ENCODE measurements at places on chromosomes 7 and 10. TPM values are rescaled to one million over a fixed set of nuclear protein-coding genes. Genes with fewer than 3 reads are reported as not detected.

The THSD7A gene
- 7.0 TPM for total RNA-seq

The EMX2 gene
- total RNA-seq, result not detected

The ASZ1 gene
- not detected for total RNA-seq

The ZNF853 gene
- 3.6 TPM for total RNA-seq

The STEAP4 gene
- 14.8 TPM for total RNA-seq

The GNAT3 gene
- not detected for total RNA-seq

The MALRD1 gene
- total RNA-seq, result 0.26 TPM

The FKBP6 gene
- total RNA-seq, result not detected

The VAX1 gene
- total RNA-seq, result not detected

The COL13A1 gene
- total RNA-seq, result not detected

The NXPH1 gene
- total RNA-seq, result not detected

The CLIP2 gene
- total RNA-seq, result 31.6 TPM

The BTBD16 gene
- not detected for total RNA-seq

DNA sequence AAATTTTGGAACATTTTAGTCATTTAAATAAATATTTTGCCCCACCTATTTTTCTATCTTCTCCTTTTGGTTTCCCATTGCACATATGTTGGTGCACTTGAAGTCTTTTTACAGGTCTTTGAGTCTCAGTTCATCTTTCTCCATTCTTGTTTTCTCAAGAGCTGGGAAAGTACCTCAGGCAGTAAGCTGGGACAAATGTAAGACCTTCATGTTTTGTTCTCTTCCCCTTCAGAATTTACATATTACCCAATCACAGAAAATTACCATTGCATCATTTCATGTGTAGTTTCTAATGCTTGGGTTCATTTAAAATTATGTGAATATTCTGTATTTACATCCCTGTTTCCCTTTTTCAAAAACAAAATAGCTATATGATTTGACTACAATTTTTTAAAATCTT is 1150.0 kb upstream of the POT1 start:
- DNase-seq, result no peak

GRCh38 chr10:25063157-25063556 is 46.7 kb downstream of the THNSL1 start:
- DNase-seq, result no peak

GRCh38 chr10:99880080-99880835 is 97.8 kb downstream of the ABCC2 start:
- peak; percentile 8 for DNase-seq

DNA sequence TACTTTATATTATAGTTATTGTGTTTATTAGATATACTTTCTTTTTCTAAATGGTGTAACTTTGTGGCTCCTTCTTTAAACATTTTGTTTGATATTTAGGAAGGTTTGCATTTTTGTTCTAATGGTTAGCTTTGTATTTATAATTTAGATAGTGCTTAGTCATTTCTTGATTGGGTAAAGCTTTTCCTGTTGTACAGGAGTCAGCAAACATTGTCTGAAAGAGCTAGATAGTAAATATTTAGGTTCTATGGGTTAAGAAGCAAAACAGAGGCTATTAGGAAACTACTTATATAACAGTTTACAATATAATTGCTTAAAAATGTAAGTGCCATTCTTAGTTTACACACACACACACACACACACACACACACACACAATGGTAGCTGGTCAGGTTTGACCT is 70.6 kb upstream of the CCDC6 start:
- DNase-seq, result no peak

- no peak for DNase-seq
Observed at GRCh38 chr10:6716516-6716915, 136.4 kb upstream of the PRKCQ start.

- DNase-seq, result no peak
Observed at GRCh38 chr10:88944813-88945212, 7.8 kb downstream of the ACTA2 start.

GRCh38 chr7:115124409-115124939 is 202.6 kb downstream of the MDFIC start:
- peak; percentile 13 for DNase-seq

- no peak for DNase-seq
Observed at GRCh38 chr7:82172017-82172416, 271.6 kb downstream of the CACNA2D1 start.

- peak; percentile 64 for DNase-seq
Observed at GRCh38 chr10:75407713-75408508, 6.3 kb upstream of the ZNF503 start.

DNA sequence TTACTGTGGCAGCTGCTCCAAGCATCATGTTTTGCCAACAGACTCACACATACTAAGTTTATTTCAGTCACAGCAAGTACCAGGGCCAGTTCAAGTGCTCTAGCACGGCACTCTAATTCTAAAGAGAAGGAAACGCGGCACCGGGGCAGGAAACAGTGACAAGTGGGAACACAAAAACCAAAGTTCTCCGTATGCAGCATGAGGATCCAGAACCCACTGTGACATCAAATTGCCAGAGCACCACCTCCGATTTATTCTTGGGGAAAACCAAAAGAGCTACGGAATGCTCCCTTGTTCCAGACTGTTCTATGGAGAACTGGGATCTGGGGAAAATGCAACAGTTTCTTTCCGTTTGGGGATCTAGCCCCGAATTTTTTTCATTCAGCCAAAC is 448 bp upstream of the PTER start:
- DNase-seq, result no peak

GRCh38 chr7:19296617-19297016 is 151.4 kb upstream of the FERD3L start:
- no peak for DNase-seq

GRCh38 chr10:25954851-25955250 is 20.8 kb downstream of the MYO3A start:
- no peak for DNase-seq

GRCh38 chr10:95250856-95251255 is 39.9 kb downstream of the PDLIM1 start:
- no peak for DNase-seq

GRCh38 chr7:69670701-69671100 is 72.4 kb downstream of the AUTS2 start:
- no peak for DNase-seq

GRCh38 chr10:70901276-70901878 is 13.0 kb upstream of the PCBD1 start:
- DNase-seq, result peak; percentile 10

DNA sequence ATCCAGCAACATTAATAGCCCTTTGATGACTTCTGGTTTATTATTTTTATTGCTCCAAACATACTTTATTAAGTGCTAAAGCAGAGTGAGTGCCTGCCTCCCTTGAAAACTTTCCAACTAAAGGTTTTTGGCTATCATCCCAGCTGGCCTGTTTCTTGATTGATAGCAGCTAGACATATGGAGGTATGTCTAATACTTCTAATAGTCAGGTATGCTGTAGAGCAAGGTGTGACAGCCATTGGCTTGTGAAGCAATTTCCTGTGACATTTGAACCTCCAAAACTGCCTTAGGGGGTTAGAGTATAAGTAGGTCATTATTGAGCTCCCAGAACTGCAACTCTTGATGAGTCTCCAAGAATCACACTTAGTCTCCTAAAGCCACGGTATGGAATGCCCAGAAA is 55.8 kb downstream of the LOXL4 start:
- DNase-seq, result no peak

GRCh38 chr10:48309711-48310226 is 3.3 kb downstream of the MAPK8 start:
- DNase-seq, result no peak

DNA sequence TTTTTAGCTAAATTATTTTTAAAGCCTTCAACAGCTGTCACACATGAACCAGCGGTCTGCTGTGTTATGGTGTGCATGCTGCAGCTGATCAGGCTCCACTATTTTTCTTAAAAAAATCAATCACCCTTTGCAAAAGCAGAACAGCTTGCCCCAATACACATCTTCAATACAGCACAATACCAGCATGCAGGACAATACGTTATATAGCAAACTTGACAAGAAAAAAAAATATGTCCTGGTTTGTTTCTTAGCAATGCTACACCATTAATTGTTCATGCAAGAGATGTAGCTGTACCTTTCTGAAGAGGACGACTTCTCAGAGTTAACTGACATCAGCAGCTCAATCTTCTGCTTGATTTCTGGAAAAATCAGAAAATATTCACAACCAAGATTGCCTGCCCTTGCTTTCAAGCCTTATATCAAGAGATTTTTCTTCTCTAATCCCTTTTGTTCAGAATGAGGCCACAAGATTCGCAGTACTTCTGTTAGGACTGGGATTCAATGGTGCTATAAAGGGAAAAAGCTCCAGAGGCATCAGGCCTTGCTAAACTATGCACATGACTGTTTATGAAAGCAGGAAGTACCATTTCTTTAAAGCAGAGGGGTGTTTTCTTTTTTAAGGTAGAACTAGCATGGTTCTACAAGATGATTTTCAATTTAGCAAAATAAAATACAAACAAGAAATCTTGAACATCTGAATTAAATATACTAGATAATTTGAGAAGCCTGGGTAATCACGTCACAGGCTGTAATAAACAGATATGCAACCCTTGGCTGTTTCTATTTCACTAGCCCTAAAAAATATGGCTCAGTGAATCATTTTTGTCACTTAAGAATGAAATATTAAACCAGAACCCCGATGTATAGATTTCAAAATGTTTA is 120.0 kb downstream of the SRPK2 start:
- no peak for DNase-seq

DNA sequence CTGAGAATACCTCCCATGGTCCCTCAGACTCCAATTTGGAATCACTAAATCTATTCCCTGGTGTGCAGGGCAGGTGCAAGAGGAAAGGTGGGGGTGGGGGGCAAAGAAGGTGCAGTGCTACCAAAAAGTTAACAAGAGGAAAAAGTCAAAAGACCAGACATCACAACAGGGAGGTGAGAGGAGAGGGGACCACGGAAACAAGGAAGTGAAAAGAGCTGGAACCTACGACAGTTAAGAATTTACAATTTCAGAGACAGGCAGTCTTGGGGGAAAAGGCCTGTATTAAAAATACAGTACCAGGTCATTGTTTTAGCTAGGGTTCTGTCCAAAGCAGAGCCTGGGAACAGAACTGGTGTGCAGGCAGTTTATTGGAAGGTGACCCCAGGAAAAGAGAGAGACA is 14.6 kb downstream of the ITGB1 start:
- DNase-seq, result no peak

GRCh38 chr10:6239213-6239991 is 36.7 kb downstream of the PFKFB3 start:
- DNase-seq, result peak; percentile 40

- no peak for DNase-seq
Observed at GRCh38 chr7:141349338-141349737, 201.9 kb upstream of the AGK start.

DNA sequence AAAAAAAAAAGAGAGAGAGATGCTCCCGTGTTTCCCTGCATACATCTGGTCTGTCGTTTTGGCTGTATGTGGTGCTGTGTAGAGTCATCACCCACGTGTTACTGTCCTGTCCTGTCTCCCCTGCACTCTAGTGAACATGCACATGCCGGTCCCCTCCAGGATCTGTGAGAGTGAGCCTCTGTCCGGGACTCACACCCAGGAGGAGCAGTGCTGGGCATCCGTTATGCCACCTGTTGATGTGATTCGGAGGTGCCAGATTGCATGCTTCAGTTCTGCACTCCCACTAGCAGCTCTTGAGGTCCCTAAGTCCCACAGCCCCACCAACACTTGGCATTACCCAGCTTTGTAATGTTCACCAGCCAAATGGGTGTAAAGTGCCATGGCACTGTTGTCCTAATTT is 16.4 kb downstream of the GHRHR start:
- DNase-seq, result no peak

GRCh38 chr7:51601461-51601860 is 284.9 kb upstream of the COBL start:
- DNase-seq, result no peak

- DNase-seq, result no peak
Observed at GRCh38 chr7:69678494-69679187, 80.4 kb downstream of the AUTS2 start.

DNA sequence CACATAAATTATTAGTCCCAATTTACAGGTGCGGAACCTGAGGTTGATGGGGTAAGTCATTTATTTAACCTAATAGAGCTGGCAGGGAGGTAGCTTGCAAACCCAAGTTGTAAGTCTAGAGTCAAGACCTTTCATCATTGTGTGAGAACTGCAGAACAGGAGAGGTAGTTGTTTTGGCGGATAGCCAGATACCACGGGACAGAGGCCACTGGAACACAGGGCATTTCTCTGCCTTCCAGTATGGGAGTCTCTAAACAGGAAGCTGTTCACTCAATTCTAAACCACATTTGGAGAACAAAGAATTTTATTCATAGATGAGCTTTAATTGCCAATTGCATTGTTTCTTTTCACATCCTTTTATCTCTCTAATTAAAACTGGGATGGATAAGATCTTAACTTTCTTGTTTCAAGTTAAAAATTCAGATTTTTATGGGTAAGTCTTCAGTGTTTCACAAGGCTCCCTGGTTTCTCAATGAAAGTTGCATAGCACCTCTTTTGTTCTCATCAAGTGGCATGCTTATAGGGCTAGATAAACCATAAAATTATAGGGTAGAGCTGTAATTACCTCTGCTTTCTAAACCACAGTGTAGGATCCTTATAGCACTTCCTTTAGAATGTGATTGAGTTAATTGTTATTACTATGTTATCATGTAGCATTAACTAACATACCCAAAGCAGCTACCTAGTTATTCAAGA is 489.0 kb downstream of the GATA3 start:
- DNase-seq, result no peak

DNA sequence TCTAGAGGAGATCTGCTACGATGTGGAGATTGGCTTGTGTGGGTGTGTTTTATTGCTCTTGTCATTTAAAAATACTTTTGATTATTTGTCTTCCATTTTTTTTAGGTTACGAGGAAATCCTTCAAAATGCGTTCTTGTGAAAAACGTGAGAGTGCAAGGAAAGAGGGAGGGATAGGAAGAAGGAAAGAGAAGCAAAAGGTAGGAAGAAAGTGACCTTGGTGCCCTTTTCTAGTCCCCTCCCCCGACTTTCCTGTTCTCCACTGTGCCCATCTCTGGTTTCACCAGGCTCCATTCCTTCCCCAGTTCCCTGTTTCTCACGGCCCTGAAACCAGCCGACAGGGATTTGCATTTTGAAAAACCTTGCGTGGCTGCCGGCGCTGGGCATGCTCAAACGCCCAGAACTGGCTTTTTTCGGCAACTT is 506 bp upstream of the GNAI1 start:
- DNase-seq, result no peak

GRCh38 chr7:39353615-39354376 is 212.4 kb upstream of the YAE1 start:
- DNase-seq, result peak; percentile 56

DNA sequence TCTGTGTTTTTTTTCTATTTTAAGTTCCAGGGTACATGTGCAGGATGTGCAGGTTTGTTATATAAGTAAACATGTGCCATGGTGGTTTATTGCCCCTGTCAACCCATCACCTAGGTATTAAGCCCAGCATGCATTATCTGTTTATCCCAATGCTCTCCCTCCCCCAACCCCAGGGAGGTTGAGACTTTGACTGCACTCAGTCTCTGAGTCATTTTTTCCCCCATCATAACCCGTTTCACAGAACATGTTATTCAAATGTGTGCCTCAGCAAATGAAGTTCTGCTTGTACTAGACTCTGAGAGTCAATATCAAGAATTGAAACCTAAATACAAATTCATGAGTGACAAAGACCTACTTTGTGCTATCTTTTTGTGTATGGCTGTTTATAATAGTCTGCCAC is 70.0 kb upstream of the CYP26C1 start:
- no peak for DNase-seq

- peak; percentile 2 for DNase-seq
Observed at GRCh38 chr7:44150466-44150832, 9.3 kb upstream of the MYL7 start.
